ENCODE measurements at places on chromosomes 3 and 15. TPM values are rescaled to one million over a fixed set of nuclear protein-coding genes. Genes with fewer than 3 reads are reported as not detected.
A peak's percentile ranks its signal among the peaks of the same experiment; 100 is the strongest.

DNA sequence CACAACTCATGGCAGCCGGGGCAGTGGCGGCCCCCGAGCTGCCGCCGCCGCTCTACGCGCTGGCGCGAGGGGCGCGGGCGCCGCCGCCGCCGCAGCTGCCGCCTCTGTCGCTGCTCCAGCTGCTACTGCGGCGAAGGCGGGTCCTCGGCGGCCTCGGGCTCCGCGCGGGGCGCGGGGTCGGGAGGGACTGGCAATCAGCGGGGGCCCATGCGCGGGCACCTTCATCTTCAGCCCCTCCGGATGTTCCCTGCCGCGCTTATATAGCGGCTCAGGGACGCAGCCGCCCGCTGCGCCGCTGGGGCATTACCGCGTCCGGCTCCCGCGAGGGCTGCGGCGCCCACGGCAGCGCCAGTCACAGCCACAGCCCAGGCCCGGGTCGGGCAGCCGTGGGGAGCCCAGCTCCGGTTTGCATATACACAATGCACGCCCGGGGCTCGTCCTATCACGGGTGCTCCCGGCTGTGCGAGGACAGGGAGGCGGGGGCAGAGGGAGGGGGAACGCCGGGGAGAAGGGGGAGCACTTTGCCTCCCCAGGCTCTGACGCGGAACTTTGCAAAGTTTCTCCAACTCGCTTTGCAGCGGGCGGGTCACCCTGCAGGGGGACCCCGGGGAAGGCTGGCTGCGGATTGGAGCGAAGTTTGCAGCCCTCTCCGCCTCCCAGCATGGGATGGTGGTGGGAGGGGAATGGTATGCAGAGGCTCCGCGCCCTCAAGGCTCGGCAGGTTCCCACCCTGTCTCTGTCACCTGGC lies at the start of gene VGLL3:
Gene VGLL3 (minus strand): TSS at position 416 of the 748 bp plus-strand sequence. CDS start 406 bp downstream, at position 10.
- peak; percentile 90 for DNase-seq
- H3K27ac ChIP-seq, result peak within 1 kb of the TSS; percentile 88
- peak within 1 kb of the TSS; percentile 79 for H3K4me3 ChIP-seq
- H3K36me3 ChIP-seq, result no peaks in the 10 kb centered on the region
- H3K27me3 ChIP-seq, result peaks cover 20% of the 10 kb centered on the region

Gene XCR1
- total RNA-seq, result 0.02 TPM

GRCh38 chr3:146086211-146086610 lies 74.8 kb downstream of the PLOD2 start:
- no peak overlapping the region for H3K27ac ChIP-seq
- H3K36me3 ChIP-seq, result no peaks in the 10 kb centered on the region
- no peak overlapping the region for H3K4me3 ChIP-seq
- no peaks in the 10 kb centered on the region for H3K4me1 ChIP-seq

DNA sequence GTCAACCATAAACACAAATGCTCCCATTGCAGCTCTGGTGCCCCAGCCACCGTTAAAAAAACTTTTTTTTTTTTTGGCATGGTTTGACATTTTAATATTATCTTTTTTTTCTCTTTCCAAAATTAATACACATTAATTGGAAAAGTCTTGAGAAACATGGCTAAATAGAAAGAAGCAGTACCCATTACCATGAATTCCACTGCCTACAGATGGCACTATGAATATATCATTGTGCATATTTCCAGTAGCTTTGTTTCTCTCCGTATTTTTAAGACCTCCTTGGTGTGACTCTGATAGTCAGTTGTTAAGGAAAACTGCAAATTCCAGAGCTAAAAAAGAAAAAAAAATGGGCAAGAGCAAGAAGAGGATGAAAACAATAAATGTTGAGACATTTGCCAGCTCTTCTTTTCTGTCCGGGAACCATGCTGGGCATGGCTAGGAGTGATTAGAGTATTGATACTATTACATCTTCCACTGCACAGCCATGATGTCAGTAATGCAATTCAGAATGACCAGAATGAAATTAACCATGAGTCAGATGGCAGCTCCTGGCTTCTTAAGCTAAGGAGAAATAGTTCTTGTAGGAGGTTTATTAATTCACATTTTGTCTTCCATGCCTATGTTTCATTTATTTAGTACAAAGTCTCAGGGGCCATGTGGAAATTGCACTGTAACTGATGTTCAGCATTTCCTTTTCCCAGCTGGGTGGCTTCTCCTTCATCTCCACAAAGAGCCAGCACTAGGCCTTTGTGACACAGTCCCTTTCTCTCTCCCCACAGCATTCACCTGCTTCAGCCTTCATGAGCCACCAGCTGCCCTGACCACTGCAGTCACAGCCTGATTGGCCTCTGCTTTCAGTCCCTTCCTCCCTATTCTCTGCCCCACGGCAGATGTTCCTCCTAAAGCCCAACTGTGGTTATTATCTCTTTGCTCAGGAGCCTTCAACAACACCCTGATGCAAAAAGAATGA lies 31.8 kb downstream of the SLC7A14 start:
- DNase-seq, result no peak
- H3K27ac ChIP-seq, result no peak overlapping the region
- no peaks in the 10 kb centered on the region for H3K27me3 ChIP-seq
- H3K4me3 ChIP-seq, result no peak overlapping the region

- peaks cover 13% of the 10 kb centered on the region for H3K4me1 ChIP-seq
- peak overlapping the region; percentile 91 for H3K4me3 ChIP-seq
- peaks cover 12% of the 10 kb centered on the region for H3K27me3 ChIP-seq
Measured at GRCh38 chr3:126083511-126083912, 412 bp downstream of the SLC41A3 start.

DNA sequence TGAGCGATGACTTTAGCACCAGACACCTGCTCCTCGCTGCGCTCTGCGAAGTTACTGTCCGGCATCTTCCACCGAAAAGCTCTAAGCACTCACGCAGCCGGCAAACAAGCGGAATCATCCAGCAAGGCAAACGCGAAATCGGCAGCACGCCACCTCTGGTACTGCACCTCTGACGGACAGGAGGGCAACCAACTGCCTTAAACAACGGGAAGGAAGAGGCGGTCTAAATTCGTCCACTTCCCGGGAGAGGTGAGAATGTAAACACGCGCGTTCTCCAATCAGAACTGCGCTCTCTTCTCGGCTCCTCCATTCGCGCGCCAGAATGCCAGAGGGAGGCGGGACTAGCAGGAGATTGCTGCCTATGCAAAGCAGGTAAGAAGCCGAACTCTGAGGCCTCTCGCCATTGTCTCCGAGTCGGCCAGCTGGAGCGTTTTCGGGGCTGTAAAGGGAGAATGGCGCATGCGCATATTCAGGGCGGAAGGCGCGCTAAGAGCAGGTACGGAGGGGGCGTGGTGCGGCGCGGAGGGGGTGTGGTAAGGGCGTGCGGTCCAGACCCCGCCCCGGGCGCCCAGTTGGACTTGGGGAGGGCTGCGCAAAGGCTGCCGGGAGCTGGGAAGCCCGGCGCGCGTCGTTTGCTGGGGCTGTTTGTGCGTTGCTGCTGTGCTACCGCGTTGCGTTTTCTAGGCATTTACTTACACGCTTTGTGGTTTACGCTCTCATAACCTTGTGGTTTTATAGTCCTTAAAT lies at the start of the genes BTD and HACL1:
Gene BTD (plus strand): TSS at position 347 of the 747 bp plus-strand sequence. CDS start 33,695 bp downstream, outside the sequence.
Gene HACL1 (minus strand): TSS at position 171 of the 747 bp plus-strand sequence. CDS start 106 bp downstream, at position 65.
- H3K4me1 ChIP-seq, result peaks cover 16% of the 10 kb centered on the region
- H3K36me3 ChIP-seq, result peaks cover 59% of the 10 kb centered on the region
- peak within 1 kb of the TSS; percentile 100 for H3K27ac ChIP-seq
- peak within 1 kb of the TSS; percentile 100 for H3K4me3 ChIP-seq
- peak; percentile 98 for DNase-seq

DNA sequence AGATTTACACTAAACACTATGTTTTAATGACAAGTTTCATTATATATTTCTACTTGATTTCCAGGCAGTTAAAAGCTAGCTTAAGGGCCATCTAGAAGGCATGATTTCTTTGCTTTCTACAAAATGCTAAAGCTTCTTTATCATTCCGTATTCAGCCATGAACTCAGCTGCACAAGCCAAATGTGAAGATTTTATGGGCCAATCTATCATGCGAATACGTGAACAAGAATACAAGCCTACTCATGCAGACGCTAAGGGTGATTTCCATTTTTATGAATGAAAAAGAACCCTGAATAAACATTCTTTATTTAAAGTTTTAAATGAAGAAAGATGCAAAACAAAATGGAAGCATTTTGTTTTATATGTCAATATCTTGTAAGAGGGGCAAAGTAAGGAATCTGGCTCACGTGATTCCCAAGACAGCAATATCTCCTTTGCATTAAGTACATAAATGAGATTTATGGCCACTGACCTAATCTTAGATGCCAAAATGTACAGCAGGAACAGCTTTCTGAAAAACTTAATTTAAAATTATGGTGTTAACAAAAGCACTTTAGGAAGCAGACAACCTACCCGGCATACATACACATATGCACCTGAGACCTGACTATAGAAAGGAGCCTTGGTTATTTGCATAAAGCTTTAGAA lies 215.8 kb downstream of the DPH6 start:
- H3K27ac ChIP-seq, result no peak overlapping the region
- no peaks in the 10 kb centered on the region for H3K36me3 ChIP-seq
- H3K4me3 ChIP-seq, result no peak overlapping the region
- no peaks in the 10 kb centered on the region for H3K27me3 ChIP-seq
- no peak for DNase-seq

- H3K27me3 ChIP-seq, result no peaks in the 10 kb centered on the region
- H3K36me3 ChIP-seq, result no peaks in the 10 kb centered on the region
- DNase-seq, result no peak
- H3K27ac ChIP-seq, result no peak overlapping the region
- no peak overlapping the region for H3K4me3 ChIP-seq
Measured at GRCh38 chr3:60463685-60464084, 787.6 kb downstream of the FHIT start.

DNA sequence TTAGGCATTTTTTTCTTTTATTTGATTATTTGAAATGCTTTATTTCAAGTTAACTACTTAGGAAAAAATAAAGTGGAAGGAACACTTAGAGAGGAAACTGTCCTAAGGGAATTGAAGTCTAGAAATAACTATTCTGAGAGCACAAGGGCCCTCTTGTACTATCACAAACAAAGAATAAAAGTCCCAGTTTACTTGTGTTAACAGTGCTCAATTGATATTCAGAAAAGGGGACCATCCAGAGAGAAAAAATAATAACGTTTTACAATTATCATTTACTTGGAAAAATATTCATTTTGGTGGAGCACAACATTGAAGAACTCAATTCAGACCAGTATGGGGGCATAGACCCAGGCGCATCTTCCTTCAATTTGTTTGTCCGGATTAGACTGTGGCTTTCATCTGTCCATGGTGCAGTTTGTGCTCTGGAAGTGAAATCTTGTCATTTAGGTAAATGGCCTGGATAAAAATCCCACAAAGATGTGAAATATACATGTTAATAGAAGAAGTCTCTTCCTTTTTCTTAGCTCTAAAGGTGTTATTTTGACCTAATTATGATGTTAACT lies 54.5 kb upstream of the SAMMSON start:
- H3K4me3 ChIP-seq, result no peak overlapping the region
- no peaks in the 10 kb centered on the region for H3K27me3 ChIP-seq
- no peak for DNase-seq
- peaks cover 32% of the 10 kb centered on the region for H3K4me1 ChIP-seq
- no peaks in the 10 kb centered on the region for H3K36me3 ChIP-seq

- H3K4me1 ChIP-seq, result peaks cover 23% of the 10 kb centered on the region
- H3K27me3 ChIP-seq, result peaks cover 4% of the 10 kb centered on the region
Measured at GRCh38 chr15:101000271-101000681, 81.1 kb downstream of the LRRK1 start.

Gene RPLP1
- total RNA-seq, result 2,441 TPM

Gene C3orf22
- not detected for total RNA-seq

- H3K27ac ChIP-seq, result no peak overlapping the region
- H3K4me1 ChIP-seq, result peaks cover 16% of the 10 kb centered on the region
- no peaks in the 10 kb centered on the region for H3K27me3 ChIP-seq
- DNase-seq, result no peak
- no peak overlapping the region for H3K4me3 ChIP-seq
- H3K36me3 ChIP-seq, result no peaks in the 10 kb centered on the region
Measured at GRCh38 chr15:36177590-36178302, 401.7 kb upstream of the CDIN1 start.

Gene HEXA
- total RNA-seq, result 48.1 TPM

DNA sequence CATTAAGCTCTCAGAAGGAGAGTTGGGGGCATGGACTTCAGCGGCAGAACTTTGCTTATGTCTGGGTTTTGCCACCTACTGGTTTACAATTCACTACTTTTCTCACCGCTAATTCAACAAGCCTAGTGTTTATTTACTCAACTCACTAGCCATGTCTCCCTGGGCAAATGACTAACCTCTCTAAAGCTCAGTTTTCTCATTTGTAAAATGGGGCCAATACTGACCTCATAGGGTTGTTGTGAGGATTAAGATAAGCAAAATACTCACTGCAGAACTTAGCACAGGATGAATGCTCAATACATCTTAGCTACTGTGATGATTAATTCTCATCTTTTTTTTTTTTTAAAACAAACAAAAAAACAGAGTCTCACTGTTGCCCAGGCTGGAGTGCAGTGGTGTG lies 106.3 kb downstream of the CADPS start:
- H3K4me1 ChIP-seq, result no peaks in the 10 kb centered on the region
- H3K27me3 ChIP-seq, result no peaks in the 10 kb centered on the region
- no peak overlapping the region for H3K4me3 ChIP-seq
- no peaks in the 10 kb centered on the region for H3K36me3 ChIP-seq

Gene CIP2A
- total RNA-seq, result 29.3 TPM

Gene ZNF774
- total RNA-seq, result 2.6 TPM

Gene EFHB
- 0.46 TPM for total RNA-seq

Gene CASR
- 0.16 TPM for total RNA-seq

DNA sequence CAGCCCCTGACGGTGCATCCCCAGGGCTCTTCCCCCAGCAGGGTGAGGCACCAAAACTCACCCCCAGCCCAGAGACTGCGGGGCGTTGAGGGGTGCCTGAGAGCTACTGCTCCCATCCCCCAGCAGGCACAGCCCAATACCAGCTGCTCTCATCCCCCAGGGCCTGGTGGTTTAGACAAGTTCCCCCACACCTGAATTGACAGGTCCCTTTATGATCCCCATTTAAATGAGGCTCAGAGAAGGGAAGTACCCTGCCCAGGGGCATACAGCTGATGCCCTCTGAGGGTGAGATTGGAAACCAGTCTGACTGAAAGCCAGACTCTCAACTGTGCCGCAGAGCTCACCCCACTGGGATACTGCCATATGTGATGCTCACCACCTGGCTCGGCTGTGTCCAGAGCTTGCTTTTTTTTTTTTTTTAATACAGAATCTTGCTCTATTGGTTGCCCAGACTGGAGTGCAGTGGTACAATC lies 20.1 kb downstream of the DUSP7 start:
- no peaks in the 10 kb centered on the region for H3K36me3 ChIP-seq
- peaks cover 7% of the 10 kb centered on the region for H3K4me1 ChIP-seq
- no peak overlapping the region for H3K4me3 ChIP-seq
- H3K27me3 ChIP-seq, result no peaks in the 10 kb centered on the region

DNA sequence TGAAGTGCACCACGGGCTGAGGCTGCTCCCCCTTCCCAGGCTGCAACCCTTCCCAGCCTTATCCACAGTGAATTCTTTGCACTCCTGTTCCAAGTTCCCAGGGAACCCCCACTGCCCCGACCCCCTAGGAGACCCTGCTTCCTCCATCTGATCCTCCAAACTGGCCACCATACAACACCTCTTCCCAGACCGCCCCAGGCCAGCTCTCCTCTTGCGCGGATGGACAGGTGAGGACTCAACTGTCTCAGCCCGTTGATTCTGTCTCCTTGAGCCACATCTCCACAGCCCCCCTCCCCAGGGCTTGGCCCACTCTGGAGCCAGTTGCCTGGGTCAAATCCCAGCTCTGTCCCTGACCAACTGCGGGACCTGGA lies 21.7 kb downstream of the GRIP2 start:
- no peak for DNase-seq
- no peak overlapping the region for H3K27ac ChIP-seq
